Common myeloid progenitor, CD34-positive (primary cell): ENCODE measurements at places on chromosomes 2 and 18.
A peak's percentile ranks its signal among the peaks of the same experiment; 100 is the strongest.

DNA sequence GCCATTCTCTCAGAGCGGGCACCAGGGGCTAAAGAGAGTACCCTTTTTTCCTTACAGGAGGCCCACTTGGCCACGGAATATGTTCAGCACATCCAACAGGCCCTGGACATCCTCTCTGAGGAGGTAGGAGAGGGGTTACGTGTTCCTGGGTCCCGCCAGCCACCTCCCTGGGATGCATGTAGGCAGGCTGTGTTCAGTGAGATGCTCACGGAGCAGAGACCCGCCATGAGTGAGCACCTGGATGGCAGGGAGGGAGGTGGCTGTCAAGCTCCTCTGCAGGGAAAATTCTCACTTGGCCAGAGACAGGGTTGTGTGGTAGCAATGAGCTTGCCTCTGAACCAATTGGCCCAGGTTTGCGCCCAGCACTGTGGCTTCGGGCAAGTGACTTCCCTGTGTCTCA is 123.1 kb upstream of the PPP1CB start:
- DNase-seq: no peak

GRCh38 chr18:24761765-24762164 is 301.3 kb downstream of the HRH4 start:
- DNase-seq: no peak

DNA sequence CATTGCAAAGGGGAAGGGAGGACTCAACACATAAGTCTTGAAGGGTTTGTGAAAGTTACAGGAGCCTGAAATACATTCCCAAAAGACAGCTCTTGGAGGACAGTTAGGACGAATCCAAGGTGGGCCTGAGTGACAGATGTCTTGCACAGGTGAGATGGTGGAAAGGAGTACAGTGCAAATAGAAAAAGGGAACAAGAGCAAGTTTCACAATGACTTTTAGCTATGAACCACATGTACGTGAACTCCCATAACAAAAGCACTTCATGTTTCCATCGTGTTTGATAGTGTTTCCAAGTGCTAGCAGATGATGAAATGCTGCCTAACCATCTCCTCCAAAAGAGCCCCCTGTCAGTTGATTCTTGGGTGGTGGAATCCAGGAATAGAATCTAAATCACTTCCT is 1.8 kb downstream of the IL18RAP start:
- DNase-seq: no peak

DNA sequence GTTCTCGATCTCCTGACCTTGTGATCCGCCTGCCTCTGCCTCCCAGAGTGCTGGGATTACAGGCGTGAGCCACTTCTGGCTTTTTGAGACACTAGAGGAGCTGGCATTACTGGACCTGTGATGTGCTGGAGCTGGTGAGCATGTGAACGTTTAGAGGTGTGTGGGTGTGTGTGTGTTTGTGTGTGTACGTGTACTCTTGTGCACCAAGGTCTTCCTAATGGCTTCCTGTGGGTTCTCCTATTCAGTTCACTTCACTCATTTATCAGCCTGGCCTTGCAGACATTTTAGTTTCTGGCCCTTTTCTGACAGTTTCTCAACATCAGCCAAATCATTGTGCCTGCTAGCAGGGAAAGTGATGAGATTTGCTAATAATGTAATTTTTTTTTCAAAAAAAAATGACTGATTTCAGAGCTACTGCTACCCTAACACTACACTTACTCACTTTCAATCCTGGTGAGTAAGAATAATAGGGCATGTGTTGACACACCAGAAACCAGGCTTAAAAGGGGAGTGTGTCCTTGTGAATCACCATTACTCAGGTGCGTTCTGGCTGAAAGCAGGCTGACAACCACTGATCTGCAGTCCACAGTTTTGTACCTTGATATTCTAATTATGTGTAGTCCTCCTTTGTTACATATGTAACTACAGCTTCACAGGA is 41.0 kb upstream of the ACTR3 start:
- DNase-seq: no peak

GRCh38 chr2:174328961-174329715 is 5.6 kb upstream of the SP9 start:
- DNase-seq: no peak

- DNase-seq: no peak
Observed at GRCh38 chr2:132776287-132776686, 106.3 kb upstream of the LYPD1 start.

DNA sequence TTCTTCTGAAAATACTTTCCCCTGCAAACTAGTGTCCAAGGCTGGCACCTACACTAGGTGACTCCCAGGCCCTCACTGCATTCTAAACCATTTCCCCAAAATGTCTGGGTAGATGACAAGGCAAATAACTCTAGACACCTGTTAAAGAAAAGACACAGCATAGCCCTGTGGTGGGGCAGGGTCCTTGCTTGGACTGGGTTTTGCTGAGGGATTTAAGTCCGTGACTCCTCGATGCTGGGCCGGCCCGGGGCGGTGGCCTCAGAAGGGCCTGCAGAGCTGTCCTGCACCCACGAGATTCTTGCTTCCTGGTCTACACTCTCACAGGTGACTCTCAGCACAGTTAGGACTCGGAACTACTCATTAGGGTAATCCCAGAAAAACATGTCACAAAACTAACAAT is 55.2 kb downstream of the MBP start:
- DNase-seq: no peak

- DNase-seq: no peak
Observed at GRCh38 chr2:173739006-173739405, 226.2 kb downstream of the SP3 start.

DNA sequence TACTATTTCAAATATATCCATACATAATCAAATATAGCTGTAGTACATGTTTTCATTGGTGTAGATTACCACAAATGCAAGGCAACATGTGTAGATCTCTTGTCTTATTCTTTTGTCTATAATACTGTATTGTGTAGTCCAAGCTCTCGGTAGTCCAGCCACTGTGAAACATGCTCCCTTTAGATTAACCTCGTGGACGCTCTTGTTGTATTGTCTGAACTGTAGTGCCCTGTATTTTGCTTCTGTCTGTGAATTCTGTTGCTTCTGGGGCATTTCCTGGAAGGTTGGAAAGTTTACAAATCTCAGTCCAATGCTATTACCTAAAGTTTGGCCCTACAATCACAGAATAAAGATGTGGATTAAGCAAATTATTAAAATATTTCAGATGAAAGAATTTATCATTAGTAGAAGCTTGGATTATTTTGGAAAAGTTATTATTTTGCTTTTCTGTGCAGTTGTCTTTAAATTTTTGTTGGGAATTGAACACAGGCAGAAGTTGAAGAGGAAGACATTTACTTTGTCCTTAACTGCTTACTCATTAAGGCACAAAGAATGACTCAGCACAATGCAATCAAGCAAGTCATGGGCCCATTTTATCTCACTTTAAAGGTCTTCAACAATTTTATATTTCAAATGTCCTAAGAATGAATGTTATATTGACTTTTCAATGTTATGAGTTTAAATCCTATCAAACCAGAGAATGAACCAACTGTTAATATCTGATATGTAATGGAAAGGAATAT is 103.4 kb upstream of the CAVIN2 start:
- peak; percentile 75 for DNase-seq

DNA sequence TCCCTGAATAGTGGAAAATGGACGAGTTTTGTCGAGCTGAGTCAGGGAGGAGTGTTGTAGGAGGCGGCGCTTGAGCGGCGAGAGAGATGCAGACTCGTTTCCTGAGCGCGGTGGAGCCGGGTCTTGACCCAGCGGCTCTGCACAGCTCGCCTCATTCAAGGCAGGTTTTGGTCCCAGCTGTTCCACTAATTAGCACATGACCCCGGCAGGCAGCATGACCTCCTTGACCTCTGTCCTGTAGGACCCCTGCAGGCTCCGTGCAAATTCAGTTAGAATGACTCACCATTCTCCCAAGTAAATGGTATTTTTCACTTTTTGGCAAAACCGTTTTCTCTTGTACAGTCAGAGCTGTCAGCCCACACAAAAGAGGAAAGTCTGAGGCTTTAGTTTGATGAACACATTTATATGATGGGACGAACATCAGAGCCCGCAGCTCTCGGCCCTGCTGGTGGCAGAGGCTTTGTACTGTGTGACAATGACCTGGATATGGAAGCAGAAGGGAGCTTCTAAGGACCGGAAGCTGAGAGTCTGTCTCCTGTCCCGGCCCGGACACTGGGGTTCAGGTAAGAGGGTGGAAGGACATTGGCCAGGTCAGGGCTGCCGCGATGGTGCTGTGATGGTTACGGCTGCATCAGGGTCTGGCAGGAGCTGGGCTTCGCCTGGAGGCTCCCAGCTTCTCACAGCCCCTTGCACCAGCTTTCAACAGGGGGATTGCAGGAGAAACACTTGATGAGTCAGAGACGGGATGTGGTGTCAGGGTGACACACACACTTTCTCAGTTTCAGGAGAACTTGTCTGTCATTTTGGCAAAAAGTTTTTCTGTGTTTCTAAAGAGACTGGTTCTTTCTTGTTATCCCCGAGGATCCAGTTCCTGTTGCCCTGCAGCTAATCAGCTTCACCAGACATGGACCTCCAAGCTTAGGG is 29.9 kb upstream of the ALKAL2 start:
- no peak for DNase-seq

GRCh38 chr2:121860758-121861227 is 105.3 kb downstream of the TSN start:
- DNase-seq: no peak

- peak; percentile 81 for DNase-seq
Observed at GRCh38 chr2:86038291-86039081, 67.2 kb downstream of the POLR1A start.

DNA sequence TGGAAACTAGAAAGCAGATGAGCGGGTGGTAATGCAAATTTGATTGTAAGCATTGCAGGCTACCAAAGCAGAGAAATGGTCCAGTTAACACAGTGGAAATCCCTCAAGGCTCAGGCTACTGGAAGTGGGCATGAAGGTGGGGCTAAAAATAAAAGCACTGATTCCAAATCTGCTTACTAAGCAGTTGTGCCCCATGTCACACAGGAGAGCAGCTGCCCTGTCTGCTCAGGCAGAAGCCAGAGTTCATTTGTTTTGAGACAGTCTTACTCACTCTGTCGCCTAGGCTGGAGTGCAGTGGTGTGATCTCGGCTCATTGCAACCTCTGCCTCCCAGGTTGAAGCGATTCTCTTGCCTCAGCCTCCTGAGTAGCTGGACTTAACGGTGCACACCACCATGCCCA is 42.5 kb upstream of the TSPYL6 start:
- DNase-seq: no peak

DNA sequence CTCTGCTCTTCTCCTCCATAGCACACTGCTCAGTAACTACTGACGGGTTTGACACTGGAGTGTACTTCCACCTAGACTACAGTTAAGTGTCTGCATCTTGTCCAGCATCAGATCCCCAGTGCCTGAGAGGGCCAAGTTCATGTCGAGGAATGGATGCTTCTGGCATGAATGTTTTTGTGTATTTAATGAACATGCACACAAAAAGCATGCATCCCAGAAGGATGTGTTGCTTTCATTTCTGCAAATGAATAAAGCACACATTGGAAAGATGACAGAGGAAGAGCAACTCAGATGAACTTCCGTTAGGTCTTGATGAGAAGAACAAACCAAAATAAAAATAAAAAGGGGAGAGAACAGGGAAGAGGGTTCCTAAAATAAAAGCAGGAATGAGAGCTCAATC is 27.9 kb downstream of the C2orf49 start:
- DNase-seq: no peak

- peak; percentile 54 for DNase-seq
Observed at GRCh38 chr2:101197215-101197745, 46.1 kb upstream of the TBC1D8 start.

DNA sequence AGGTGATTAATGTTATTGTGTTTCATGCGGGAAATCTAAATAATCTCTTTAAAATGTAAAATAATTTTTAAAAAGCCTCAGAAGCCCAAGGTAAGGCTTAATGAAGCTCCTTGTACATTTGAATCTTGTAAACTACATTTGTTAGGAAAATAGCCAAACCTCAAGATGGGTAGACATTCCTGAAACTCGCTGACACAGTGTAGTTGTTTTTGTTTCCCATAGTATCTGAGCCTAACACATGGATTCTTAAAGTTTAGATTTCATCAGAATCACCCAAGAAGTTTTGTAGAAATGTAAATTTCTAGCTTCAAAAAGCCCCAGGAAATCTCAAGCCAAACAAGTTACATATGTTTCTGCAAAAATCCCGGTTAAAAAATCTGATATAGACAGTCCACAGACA is 1221.1 kb upstream of the ACVR2A start:
- no peak for DNase-seq

GRCh38 chr2:207093234-207093633 is 72.5 kb downstream of the KLF7 start:
- DNase-seq: no peak

DNA sequence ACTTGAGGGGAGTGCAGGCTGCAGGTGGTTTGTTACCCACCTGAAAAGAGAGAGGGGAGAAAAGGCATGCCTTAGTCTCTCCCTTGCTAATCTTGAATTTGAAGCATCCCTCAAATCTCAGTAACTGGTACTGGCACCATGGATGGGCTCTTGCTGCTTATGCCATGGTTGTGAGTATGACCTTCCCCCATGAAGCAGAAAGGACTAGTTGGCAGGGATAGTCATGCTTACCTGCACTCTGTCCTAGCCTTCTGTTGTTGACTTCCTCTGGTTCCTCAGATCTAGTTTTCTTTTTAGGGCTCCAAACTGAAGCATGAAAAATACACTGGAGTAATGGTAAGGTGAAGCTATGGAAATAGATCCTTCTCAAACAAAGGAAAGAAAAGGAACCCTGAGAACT is 191.2 kb downstream of the SPAG16 start:
- DNase-seq: no peak

DNA sequence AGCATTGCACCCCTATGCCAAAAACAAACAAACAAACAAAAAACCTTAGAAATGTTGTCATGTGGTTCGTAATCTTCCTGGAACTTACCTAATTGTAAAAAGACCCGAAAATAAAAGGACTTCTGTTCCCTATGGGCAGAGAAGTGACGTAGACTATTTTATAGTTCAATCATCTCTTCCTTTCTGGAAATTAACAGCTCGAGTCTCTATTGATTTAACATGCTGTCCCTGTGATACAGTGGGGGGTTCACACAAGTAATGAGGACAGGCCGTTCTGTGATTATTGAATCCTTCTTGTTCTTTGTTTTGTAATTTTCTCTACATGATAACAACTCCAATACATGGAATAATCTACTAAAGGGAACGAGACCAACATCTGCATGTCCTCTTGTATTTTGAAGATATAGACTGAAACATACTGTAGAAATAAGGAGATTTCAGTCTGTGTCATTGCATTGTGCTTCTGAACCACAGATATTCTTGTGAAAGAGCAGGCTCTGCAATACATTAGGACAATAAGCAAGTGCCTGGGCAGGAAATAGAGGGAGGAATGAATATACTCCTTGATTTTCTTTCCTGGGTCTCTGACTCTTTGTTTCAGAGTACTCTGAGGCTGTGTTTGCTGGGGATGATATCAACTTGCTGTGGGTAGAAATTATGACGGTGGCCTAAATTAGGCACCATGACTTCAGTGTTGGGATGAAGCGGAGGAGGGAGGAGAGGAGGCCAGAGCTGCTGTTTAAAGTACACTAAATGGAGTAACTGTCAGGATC is 65.7 kb upstream of the PPM1B start:
- no peak for DNase-seq

DNA sequence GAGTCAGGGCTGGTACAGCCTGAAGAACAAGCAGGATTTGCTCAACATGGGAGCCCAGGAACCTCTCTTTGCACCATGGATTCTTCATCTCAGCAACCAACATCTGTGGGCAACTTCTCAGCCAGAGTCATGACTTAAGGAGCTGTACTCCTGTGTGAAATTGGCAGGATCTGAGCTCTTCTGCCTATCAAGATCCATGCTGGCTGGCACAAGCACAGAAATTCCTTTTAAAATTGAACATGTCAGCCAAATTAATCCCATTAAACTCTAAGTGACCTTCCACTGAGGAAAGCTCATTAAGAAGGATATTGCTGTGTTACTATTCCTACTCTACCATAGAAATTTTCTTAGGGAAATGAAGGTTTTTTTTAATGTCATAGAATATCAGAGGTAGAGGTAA is 110.5 kb upstream of the SCG2 start:
- no peak for DNase-seq
